Stimulated activated CD4-positive, alpha-beta T cell treated with anti-CD3 and anti-CD28 coated beads, Interleukin-2, amount 100 ng/mL, for 48 hours (primary cell): ENCODE measurements at places on chromosomes 3 and 15.

GRCh38 chr15:63973212-63974009, 72.9 kb downstream of the DAPK2 start:
- DNase-seq = no peak

- DNase-seq = no peak
These were observed 123.7 kb upstream of the MCTP2 start for GRCh38 chr15:94107652-94108051.

DNA sequence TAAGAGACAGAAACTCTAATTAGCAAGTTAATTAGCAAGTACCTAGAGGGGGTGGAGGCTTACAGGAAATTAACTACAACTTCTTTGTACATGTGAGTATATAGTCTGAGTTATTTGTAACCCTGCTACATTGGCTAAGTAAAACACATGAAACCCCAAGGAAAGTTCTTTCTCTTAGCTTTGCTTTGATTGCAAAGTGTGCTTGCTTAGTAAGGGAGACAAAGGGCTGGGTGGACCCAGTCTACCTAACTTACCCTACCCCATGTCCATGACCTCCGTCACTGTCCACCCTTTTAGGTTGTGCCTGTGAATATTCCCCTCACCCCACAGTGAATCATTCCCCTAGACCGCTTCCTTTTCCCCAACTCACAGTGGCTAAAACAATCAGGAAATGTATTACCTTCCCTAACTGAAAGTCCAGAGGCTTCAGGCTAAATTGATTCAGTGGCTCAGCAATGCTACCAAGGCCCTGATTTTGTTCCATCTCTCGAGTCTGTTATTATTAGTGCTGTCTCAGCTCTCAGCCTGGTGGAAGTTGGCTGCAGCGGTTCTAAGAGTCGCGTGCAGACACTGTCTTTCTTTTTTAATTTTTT, 31.1 kb upstream of the RYR3 start:
- no peak for DNase-seq

DNA sequence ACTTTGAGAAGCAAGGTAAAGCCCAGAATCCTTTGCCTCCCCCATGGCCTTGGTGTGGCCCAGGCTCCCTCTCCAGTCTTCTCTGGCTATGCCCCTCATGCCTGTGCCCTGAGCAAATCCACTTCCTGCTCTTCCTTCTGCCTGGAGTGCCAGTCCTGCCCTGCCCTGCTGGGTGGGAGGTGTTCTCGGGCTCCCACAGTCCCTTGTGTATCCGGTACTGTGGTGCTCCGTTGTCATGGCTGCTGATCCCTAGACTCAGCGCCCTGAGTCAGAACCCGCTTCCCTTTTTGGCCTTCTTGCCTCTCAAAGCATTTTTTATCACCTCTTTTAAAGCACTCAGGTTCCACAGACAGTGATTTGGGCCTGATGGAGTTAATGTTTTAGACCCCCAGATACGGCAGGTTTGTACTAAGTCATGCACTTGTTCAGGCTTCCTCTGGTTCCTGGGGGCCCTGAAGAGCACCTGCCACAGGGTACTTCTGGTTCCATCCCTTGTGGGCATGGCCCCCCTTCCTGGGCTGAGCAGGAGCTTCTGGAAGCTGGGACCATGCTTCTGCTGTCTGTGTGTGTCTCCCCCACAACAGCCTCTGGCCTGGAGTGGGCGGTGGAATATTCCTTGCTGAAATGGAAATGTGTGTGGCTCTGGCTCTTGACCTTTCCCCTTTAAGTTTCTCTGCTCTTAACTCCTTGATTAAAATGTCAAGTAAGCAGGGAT, 29.6 kb upstream of the ADAMTS7 start:
- DNase-seq = no peak

DNA sequence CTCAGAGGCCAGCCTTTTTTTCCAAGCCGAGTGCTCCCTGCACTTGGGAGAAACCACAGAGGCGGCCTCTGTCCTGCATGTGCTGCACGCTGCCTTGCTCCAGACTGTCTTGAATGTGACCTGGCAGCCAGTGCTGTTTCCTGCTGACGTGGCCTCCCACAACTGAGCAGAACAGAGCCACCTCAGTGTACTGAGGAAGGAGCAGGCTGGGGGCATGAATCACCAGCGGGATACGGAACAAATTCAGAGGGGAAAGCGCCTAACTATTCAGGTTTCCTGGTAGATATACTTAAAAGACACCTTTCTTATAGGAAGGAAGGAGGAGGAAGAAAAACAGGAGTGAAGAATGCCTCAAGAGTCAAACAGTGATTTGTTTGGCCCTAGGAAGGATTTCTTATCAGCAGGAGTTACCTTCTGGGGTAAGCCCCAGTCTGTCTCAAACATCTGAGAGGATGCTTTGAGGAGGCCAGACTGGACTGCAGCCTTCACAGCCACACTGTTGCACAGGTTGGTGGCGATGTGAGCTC, 114.0 kb downstream of the FNDC3B start:
- DNase-seq = peak; percentile 39

- DNase-seq = no peak
These were observed 712.5 kb downstream of the MCTP2 start for GRCh38 chr15:94943888-94944287.
